ENCODE measurements at places on chromosomes 3 and 15.

- no peak for DNase-seq
Observed at GRCh38 chr3:65233561-65233960, 545.8 kb upstream of the ADAMTS9 start.

DNA sequence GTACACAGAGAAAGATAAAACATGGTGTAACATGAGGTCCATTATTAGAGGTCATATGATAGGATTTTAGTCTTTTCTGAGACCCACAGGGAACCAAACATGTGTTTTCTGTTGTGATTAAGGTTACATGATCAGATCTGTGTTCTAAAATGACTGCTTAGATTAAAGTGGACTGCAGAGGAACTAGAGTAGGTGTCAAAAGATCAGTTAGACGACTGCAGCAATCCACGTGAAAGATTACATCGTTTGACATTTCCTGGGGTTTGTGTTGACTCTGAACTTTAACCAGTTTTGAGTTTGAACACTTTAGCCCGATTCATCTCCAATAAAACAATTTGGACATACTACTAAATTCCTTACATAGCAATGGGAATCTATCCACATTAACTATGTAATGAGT is 5.1 kb downstream of the MIX23 start:
- no peak for DNase-seq

- DNase-seq = no peak
Observed at GRCh38 chr3:52119826-52120225, 34.4 kb downstream of the POC1A start.

DNA sequence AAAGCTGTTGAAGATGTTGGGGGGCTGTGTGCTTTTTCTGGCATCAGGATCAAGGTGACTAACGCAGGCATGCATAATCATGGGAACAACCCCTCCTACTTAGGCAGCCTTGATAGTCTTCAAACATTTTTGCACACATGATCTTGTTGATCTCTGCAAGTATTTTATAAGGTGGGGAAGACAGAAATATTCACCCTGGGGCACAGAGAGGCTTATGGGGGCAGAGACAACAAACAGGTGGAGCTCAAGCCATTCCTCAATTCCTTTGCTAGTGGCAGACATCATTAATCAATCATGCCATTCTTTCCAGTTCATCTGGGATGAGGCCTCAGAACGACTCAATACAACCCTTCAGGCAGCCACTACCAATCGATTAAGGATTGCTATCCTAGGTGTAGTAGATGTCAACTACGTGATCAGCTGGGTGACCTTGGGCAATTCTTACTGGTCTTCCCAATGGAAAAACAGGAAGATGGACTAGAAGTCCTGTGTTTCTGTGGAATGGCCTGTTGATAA is 110.3 kb upstream of the SMAD3 start:
- no peak for DNase-seq

DNA sequence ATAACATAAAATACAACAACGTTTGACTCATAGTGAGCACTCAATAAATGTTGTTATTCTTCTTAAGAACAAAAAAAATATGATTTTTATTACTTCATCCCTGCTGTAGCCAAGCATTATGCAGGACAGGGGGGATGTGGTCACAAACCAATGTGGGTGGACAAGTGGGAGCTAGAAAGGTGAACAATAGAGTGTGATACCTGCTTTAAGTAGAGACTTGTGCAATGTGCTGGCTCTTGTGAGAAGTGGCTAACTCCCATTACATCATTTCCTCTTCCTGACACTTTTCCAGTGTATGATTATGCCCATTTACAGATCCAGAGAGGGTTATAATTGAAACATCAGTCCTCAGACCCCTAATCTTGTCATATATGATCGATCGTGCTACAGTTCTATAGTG is 193.6 kb downstream of the UBE2E2 start:
- DNase-seq = no peak

- no peak for DNase-seq
Observed at GRCh38 chr3:135191708-135192107, 396.6 kb downstream of the EPHB1 start.

- DNase-seq = no peak
Observed at GRCh38 chr3:67507584-67507983, 146.8 kb downstream of the SUCLG2 start.

DNA sequence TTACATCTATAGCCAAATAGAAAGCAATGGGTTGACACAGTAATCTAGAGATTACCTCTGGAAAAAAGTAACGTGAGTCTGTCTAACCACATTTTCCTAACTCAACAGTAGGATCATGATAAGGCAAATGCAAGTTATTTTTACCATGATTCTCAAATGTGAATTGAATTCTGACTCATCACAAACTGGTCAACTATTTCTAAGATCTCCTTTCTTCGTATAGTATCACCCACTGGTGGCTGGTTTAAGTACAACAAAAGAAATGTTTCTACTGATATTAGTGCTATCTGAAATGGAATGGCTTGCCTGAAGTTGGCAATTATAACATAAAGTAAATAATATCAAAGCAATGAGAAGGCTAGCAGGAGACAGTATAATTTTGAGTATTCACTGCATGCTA is 102.2 kb downstream of the ABI3BP start:
- DNase-seq = no peak

- DNase-seq = no peak
Observed at GRCh38 chr3:42511201-42511600, 8.8 kb downstream of the VIPR1 start.

- no peak for DNase-seq
Observed at GRCh38 chr15:28103831-28104230, 4.7 kb upstream of the OCA2 start.

DNA sequence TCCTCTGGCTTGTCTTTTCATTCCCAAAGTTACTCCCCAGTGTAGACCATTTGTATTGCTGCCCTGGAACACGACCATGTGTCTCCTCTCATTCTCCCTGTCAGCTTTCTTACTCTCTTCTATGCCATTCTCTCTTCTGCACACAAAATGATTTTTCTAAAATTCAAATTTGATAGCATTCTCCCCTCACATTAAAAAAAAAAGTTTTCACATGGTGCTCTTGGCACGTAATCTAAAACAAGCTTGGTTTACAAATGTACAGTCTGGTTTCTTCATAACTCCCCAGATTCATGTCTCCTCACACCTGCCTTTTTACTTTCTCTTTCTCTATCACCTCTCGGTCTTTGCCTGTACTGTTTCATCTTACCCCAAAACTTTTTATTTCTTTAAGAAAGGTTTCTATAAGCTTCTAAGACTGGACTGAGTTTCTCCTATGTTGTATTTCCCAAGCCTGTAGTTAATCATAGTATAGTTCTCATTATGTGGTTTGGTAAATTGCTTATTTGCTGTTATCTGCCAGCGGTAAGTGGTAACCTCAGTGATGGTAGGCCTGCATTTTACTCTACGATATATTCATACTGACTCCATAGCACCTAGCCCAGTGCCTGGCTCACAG is 31.2 kb downstream of the BCHE start:
- no peak for DNase-seq

DNA sequence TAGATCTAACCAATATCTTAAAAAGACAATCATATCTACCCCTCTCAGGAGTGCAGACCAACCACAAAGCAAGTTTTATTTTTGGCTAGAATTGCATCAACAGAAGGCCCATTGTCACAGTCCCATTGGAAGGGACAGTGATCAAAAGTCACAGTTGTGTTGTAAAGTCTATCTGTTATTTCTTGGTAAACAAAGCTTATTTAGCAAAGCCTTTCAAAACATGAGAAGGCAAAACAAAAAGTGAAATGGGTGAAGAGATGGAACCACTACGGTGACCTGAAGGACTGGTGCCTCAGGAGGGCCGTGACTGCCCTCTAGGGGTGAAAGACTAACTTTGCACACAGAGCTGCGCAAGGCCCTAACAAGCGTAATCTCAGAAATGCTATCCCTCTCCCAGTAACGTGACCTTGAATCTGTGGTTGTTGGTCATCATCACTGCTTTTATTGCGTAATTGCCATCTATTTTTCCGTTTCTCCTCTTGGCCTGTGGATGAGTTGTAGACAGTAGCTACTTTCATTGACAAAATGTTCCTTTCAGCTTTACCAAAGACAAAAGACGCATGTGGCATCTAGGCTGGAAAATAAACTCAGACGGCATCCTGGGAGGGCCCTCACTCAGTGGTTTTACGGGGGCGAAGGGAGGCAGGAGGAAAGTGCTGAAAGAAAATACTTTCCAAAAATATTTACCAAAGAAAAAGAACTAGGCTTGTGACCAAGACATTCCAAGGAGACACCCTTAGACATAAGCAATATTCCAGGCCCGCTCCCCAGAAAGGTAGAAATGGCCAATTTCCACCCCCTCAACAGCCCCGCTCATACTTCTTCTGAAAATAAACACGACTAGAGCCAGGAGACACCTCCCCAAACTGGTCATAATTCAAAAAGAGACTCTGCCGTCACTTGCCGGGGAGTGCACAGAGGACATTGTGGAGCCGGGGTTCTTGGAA is 79.4 kb downstream of the FRMD4B start:
- peak; percentile 72 for DNase-seq

GRCh38 chr3:187946163-187946691 is 201.0 kb upstream of the BCL6 start:
- DNase-seq = no peak

DNA sequence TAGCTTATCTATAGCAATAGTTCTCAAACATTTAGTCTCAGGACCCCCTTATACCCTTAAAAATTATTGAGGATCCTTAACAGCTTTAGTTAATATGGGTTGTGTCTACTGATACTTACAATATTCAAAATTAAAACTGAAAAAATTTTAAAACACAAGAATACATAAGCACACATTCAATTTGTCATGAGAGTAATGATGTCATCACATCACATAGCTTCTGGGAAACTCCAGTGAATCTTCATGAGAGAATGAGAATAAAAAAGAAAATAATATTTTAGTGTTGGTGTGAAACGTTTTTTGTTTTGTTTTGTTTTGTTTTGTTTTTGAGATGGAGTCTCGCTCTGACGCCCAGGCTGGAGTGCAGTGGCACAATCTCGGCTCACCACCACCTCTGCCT is 25.2 kb upstream of the ACP3 start:
- DNase-seq = no peak

DNA sequence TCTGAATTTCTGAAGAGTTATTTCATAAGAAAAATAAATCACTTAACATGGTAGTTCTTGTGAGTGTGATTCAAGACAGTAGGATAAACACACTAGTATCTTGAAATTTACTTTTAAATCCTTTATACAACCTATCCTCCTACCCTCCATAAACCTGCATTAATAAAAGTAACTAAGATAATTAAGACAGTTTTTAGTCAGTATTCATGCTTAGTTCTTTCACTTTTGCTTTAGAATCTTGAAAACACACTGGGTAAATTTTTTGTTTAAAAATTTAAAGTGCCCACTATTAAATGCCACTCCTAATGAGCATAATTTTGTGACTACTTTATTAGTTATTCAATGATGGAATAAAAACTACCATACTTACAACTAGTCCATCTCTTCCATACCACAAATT is 28.8 kb downstream of the GOLIM4 start:
- DNase-seq = no peak

DNA sequence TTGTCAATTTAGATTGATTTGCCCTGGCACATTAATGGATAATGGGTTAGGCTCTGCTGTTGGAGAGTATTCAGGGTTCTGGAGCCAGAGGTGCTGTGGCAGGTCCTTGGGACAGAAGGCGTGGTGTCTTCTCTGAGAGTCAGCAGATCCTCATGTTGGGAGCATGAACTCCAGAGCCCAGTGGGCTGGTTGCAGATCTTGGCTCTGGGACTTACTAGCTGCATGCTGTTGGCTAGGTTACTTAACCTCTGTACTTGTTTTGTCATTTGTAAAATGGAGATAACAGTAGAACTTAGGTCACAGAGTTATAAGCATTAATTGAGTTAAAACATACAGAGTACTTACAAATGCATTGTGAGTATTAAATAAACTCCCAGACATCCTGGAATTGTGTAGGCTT is 77.6 kb downstream of the CCK start:
- DNase-seq = no peak
